T-cell (primary cell): ENCODE measurements at places on chromosomes 5 and 9. TPM values are rescaled to one million over a fixed set of nuclear protein-coding genes. Genes with fewer than 3 reads are reported as not detected.

ZCCHC9 gene
- total RNA-seq: 15.9 TPM

WDR36 gene
- 28.0 TPM for total RNA-seq

PPP3R2 gene
- total RNA-seq: not detected

CCNJL gene
- total RNA-seq: not detected

BAAT gene
- total RNA-seq: 0.36 TPM

TAF11L10 gene
- total RNA-seq: not detected

MAMDC2 gene
- total RNA-seq: 0.09 TPM

FBXL7 gene
- 0.07 TPM for total RNA-seq

PALM2AKAP2 gene
- total RNA-seq: not detected

PLCXD3 gene
- not detected for total RNA-seq

CARTPT gene
- not detected for total RNA-seq

RGMB gene
- total RNA-seq: 18.6 TPM

IRX4 gene
- not detected for total RNA-seq

ANGPTL2 gene
- total RNA-seq: 0.10 TPM

CDH9 gene
- total RNA-seq: 0.13 TPM

DDX31 gene
- 19.0 TPM for total RNA-seq

DNM1 gene
- 1.3 TPM for total RNA-seq

ABO gene
- total RNA-seq: 0.25 TPM

MLANA gene
- not detected for total RNA-seq

UNC5A gene
- total RNA-seq: not detected

CCL28 gene
- total RNA-seq: 16.2 TPM

WDR41 gene
- 11.7 TPM for total RNA-seq

SLC25A2 gene
- total RNA-seq: not detected

BTNL3 gene
- not detected for total RNA-seq

RANBP3L gene
- not detected for total RNA-seq

HBEGF gene
- total RNA-seq: 0.77 TPM

S100Z gene
- not detected for total RNA-seq

OR2K2 gene
- total RNA-seq: not detected

CRB2 gene
- 0.20 TPM for total RNA-seq

NSG2 gene
- total RNA-seq: not detected

NUTM2F gene
- not detected for total RNA-seq
